ENCODE measurements at places on chromosomes 11 and 22.
A peak's percentile ranks its signal among the peaks of the same experiment; 100 is the strongest.

- no peak for DNase-seq
Observed at GRCh38 chr11:79678780-79679452, 238.1 kb upstream of the TENM4 start.

- no peak for DNase-seq
Observed at GRCh38 chr11:4164884-4165590, 70.4 kb downstream of the RRM1 start.

- DNase-seq = no peak
Observed at GRCh38 chr11:35951680-35952079, 7.8 kb downstream of the LDLRAD3 start.

DNA sequence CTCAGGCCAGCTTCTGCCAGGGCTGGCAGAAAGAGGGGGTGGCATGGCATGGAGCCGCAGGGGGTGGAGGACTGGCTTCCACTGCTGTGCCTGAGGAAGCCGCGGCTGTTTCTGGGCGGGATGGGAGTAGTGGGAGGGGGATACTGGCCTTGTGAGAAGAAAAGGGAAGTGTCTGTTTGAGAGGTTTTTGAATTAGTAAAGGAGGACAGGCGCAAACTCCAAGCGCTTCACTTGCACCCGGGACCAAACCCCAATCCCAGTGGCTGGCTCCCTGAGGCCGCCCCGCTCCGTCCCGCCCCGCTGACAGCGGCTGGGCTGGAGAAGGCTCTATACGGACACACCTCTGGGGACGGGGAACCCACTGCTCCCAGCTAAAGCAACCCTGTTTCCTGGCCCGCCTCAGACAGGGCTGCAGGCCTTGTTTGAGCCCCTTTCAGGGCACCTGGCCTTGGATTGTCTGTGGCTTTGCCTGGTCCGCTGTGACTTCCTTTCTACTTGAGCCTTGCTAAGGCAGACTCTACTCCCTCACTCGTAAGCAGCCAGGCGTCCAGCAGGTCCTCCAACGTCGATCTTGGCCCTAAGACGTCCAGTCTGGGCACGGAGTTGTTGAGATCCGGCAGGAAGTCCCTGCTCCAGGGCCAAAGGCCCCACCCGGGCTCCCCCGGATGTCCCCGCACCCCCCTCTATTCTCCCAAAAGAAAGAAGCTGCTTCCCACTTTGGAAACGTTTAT is 2.2 kb downstream of the APOA1 start:
- no peak for DNase-seq

DNA sequence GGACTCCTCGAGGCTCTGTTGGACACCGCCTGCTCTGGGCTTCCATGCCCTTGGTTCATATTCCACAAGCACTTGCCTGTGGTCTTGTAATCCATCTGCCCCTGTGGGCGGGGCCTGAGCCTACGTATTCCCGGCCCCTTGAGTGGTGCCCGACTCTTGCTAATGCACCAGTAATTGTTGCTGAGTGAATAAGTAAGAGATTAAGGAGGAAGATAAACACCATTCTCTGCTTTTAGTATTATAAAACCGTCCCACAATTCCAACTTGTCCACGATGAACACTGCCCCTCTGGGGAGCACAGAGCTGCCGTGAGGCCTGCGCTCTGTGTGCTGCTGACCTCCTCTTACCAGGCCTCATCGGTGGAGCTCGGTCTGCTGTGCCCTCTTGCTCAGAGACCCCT is 50.3 kb downstream of the MICAL2 start:
- DNase-seq = peak; percentile 69

DNA sequence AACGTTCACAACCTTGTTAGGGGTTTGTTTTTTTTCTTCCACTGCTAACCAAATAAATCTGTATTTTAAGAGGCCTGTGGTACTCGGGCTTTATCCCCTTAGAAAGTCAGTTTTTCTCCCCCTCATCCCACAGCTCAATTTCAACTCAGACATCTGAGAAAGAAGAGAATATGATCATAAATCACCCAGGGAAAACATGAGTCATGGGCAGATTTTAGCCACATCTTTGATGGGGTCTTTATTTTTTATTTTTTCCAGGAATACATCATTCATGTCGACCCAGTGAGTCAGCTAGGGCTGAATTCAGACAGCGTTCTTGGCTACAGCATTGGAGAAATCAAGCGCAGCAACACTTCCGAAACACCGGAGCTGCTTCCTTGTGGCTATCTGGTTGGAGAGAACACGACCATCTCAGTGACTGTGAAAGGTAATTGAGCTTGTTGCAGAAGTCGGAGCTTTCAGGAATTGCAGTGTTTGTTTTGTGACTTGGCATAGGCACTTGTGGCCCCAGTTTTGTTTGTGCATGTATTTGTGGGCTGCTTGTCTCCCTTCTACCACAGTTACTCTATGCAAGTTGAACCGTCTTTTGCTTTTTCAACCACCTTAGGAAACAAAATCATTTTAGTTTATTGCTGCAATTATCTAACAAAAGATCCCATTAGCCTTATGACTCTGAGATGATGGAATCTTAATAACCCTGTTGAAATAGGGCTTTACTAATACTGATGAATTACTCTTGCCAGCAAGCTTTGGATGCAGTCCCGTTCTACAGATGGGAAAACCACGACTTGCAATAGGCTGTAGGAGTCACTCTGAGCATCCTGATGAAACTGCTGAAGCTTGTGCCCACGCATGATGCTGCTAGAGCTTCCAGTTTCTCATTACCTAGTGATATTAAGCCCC is 62.7 kb downstream of the DBX1 start:
- DNase-seq = no peak

DNA sequence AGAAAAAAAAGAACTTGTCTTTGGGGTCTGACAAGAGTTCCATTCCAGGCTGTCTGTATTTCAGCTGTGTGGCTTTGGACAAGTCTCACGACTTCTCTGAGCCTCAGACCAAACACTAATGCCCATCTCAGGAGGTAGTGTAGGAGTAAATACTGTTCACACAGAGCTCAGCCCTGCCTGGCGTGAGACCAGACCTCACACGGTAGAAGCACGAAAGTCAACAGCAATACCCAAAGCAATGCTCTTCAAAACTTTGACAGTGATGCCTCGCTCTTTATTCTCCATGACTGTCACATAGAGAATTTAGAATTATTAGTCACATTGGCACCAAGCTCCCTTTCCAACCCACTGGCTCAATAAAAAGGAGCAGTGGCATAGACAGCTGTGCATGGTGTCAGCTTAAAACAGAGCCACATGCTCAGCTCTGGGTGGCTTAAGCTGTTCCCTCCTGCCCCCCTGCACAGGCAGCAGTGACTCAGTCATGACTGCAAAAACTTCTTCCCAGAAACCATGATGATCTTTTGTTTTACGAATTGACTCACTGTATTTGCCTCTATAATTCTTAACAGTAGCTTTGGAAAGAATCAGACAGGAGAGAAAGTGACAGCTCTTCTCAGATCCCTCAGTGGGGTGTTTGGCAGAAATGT is 74.0 kb upstream of the PHF21B start:
- no peak for DNase-seq

GRCh38 chr22:17056058-17056457 is 28.7 kb upstream of the IL17RA start:
- no peak for DNase-seq

DNA sequence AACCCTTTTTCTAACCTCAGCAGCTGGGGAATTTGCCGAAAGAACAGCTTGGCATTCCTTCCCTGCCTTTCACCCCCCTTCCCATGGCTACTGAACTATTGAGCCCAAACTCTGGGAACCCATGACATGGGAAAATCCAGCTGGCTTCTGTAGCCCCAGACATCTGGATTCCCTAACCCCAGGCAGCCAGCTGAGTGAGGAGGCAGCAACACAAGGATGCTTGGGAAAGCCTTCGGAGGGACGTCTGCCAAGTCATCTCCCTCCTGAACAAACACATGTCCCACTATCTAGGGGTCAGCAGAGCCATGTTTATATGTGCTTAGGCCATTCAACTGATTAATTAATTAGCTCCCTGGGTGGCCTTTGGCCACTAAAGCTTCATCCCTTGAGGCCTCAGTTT is 21.6 kb downstream of the LRRC55 start:
- no peak for DNase-seq

- no peak for DNase-seq
Observed at GRCh38 chr11:77865805-77866204, 44.9 kb downstream of the AAMDC start.

- DNase-seq = no peak
Observed at GRCh38 chr22:45516163-45516562, 13.5 kb downstream of the FBLN1 start.

DNA sequence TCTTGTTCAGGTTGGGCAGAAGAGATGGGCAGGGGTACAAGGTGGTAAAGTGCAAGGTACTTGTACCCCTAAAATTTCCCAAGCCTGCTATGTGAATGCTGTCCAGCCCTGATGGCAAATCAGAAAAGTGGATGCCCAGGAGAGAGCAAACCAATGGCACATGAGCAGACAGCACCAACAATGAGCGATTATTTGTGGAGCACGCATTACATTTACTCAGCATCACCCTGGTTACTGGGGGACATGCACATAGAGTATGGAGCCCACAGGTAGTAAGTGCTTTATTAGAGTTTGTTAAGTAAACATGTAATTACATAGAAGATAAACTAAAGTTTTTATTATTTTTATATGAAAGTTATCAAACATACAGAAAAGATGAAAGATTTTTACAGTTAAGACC is 165.7 kb downstream of the NTM start:
- DNase-seq = no peak

- no peak for DNase-seq
Observed at GRCh38 chr11:43894546-43894945, 13.9 kb downstream of the ALKBH3 start.

- no peak for DNase-seq
Observed at GRCh38 chr11:68324695-68325094, 12.3 kb downstream of the LRP5 start.

- DNase-seq = no peak
Observed at GRCh38 chr11:4464216-4465159, 15.4 kb downstream of the OR52K2 start.

DNA sequence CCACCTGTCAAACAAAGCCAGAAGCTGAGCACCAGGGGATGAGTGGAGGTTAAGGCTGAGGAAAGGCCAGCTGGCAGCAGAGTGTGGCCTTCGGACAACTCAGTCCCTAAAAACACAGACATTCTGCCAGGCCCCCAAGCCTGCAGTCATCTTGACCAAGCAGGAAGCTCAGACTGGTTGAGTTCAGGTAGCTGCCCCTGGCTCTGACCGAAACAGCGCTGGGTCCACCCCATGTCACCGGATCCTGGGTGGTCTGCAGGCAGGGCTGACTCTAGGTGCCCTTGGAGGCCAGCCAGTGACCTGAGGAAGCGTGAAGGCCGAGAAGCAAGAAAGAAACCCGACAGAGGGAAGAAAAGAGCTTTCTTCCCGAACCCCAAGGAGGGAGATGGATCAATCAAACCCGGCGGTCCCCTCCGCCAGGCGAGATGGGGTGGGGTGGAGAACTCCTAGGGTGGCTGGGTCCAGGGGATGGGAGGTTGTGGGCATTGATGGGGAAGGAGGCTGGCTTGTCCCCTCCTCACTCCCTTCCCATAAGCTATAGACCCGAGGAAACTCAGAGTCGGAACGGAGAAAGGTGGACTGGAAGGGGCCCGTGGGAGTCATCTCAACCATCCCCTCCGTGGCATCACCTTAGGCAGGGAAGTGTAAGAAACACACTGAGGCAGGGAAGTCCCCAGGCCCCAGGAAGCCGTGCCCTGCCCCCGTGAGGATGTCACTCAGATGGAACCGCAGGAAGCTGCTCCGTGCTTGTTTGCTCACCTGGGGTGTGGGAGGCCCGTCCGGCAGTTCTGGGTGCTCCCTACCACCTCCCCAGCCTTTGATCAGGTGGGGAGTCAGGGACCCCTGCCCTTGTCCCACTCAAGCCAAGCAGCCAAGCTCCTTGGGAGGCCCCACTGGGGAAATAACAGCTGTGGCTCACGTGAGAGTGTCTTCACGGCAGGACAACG is 11.7 kb downstream of the CXCR5 start:
- no peak for DNase-seq

DNA sequence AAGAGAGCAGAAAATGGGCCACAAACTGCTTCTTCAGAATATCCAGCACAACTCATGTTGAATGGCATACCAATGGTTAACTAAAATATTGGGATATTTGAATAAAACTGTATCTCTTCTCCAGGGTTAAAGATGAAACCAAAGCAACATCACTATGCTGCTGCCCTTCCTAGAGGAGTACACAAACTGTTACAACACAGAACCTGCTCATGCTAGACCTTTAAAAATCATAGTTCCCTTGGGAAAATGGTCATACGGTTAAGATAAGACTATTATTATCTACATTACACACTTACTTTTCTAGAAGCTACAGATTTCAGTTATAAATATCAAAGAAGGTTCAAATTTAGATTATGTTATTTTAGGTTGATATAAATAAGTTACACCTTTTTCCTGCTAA is 78.6 kb upstream of the TP53AIP1 start:
- no peak for DNase-seq

Measured in D341Med (cell line).